ENCODE measurements at places on chromosomes 2 and 18.

DNA sequence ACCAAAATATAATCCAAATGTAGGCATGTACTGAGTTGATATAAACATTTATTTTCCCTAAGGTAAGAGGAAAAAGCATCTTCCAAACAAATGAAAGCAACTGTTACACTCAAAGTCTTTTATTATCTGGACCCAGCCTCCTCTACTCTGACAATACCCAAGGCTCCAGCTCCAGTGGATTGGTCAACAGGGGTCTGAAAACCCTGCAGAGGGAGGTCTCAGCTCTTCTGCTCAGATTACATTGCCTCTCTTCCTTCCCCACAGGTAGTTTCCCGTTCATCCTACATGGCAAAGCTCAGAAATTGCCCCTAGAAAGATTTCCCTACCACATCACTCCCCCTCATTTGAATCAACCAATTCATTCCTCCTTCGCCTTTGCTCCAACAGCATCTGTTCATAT, 457.0 kb downstream of the METTL4 start:
- no peak for DNase-seq

- no peak for DNase-seq
Observed at GRCh38 chr2:3631851-3632659, 25.9 kb upstream of the ALLC start.

GRCh38 chr2:223442847-223443246, 159.3 kb downstream of the SCG2 start:
- no peak for DNase-seq

DNA sequence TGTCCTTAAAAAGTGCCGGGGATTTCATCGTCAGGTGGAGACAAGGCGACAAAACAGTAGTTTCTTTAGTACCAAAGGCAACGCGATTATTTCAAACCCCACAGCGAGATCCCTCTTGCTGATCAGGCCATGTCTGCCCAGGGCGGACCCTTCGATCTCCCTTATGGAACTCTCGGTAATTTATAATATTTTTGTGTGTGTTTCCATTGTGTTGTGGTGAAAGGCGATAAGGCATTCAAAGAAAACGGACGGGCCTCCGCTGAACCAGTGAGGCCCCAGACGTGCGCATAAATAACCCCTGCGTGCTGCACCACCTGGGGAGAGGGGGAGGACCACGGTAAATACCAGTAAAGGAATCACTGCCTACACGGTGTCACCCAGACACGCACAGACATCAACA, 1.4 kb upstream of the GAD1 start:
- DNase-seq, result no peak

GRCh38 chr18:31950583-31950982, 7.7 kb upstream of the TRAPPC8 start:
- DNase-seq, result no peak

DNA sequence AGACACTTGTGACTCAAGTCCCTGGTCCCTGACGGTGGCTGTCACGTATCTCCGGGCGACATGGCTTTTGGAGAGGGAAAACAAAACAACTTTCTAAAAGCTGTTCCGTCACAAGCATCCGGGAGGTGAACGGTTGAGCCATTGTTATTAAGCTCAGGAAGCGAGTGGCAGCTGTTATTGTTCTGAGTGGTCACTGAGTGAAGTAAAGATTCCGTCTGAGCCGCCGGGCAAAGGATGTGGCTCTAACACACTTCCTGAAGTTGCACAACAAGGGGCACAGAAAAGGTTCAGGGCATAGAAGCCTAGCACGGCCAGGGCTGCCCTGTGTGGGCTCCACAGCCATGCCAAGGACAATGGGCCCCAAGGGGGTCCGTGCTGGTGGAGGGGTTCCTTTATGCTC, 24.3 kb downstream of the INPP5D start:
- no peak for DNase-seq

DNA sequence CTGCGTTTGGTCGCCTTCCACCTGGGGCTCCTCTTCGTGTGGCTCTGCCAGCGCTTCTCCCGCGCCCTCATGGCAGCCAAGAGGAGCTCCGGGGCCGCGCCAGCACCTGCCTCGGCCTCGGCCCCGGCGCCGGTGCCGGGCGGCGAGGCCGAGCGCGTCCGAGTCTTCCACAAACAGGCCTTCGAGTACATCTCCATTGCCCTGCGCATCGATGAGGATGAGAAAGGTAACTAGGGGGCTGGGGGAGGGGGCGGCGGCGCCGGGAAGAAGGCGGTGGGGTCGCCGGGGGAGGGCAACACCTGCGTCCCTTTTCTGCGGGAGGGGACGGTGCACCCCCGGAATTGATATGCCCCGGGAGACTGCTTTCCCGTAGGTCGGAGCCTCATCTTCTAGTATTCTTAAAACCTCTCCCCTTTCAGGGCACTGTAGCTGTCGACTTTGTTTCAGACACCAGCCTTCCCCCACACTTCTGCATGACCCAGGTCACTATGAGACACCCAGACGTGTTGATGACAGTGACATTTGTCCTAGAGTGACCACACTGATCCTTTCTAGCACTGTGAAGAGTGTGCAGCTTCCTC, 755 bp downstream of the SPAST start:
- no peak for DNase-seq

GRCh38 chr2:2574401-2575180, 243.5 kb upstream of the MYT1L start:
- DNase-seq, result no peak

GRCh38 chr18:45571195-45571594, 44.1 kb upstream of the SLC14A2 start:
- DNase-seq, result no peak

DNA sequence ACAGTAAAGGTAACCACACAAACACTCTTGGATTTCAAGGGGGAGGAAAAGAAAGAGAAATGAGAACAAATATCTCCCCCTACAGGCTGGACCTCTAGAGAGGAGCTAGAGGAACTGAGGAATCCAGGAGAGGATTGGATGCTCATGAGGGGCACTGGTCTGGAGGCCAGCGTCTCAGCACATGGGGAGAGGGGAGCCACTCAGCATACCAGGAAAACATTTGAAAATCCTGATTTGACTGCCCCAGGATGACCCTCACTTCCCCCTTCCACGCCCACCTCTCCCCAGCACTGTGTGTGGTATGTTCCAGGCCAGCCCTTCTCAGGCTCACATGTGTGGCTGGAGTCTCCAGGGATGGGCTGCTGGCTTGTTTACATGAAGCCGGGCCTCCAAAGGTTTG, 396.8 kb upstream of the ID2 start:
- DNase-seq, result no peak

DNA sequence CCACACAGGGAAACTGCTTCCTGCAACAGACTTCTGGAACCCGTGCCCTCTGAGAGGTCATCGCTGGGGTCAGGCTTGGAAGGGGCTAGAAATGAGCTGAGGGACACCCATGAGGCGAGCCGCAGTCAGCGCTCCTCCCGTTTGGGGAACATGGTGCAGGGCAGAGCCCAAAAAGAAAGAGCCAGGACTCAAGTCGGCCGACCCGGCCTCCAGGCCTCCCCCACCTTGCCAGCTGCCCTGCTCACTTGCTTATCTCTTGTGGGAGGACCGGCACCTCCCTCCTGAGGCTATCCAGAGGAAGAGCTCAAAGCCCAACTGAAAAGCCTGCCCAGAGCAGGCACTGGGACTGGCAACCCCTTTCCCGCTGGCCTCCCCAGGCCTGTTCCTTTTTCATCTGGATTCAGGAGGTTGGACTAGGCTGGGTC, 43.6 kb downstream of the SCTR start:
- no peak for DNase-seq

- no peak for DNase-seq
Observed at GRCh38 chr2:203683932-203684556, 22.4 kb upstream of the CD28 start.

DNA sequence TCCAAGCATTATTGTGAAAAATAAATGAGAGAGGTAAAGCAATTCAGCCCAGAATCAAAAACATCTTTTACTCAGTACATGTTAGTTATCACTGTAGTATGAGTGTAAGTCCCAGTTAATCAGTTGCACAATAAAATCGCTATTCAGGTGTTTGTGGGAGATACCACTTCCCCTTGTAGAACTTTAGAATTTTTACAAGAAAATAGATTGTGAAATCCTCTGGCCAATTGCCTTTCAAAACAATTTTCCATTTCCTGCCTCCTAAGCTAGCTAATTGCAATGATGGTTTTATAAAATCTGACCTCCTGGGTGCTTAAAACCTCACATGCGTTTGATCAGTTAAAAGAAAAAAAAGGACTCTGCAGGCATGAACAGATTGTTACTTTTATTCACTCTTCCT, 332.5 kb downstream of the PID1 start:
- no peak for DNase-seq

DNA sequence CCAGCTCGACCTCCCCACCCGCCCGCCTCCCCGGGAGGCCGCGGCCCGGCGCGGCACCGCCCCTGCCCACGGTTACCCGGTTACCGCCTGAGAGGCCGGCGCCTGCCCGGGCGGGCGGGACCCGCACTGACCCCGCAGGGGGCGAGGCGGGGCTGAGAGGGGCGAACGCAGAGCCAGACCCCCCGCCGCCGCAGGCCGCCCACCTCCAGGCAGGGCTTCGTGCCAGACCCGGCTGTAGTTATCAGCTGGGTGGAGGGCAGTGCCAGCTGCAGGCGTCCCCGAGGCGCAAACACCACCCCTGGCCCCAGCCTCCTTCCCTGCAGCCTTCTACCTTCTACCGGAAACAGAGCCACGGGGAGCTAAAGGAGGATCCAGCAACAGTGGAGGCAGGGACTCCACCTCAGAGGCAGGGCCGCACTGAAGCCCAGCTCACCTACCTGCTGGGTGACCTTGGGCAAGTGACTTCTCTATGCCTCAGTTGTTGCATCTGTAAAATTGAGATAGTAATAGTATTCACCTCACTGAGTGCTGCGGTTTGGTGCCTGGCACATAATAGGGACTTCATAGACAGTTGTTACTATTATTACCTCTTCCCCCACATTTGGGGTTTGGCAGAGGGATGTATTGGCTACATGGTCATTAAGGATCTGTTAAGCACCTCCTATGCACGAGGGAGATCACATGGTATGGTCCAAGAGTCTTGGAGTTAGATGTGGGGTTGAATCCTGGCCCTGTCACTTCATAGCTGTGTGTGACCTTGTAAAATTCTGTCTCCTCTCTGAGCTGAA, 231.6 kb upstream of the SMAD2 start:
- DNase-seq, result no peak

DNA sequence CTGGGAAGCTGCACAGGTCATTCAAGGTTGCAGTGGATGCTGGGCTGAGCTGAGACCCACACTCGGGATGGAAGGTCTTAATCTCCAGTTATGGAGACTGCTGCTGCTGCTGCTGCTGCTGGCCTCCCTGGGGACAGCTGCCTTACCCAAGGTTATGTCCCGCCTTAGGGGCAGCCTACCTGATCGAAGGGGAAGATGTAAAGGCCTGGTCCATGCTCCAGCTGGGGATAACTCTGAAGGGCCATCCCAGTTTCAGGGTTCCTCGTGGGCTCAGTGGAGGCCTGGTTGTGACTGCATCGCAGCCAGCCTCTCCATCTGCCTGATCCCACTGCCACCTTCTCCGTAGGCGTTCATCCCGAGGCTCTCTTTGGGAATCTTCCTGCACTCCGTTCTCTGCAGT, 33.0 kb downstream of the RHOB start:
- DNase-seq, result no peak

DNA sequence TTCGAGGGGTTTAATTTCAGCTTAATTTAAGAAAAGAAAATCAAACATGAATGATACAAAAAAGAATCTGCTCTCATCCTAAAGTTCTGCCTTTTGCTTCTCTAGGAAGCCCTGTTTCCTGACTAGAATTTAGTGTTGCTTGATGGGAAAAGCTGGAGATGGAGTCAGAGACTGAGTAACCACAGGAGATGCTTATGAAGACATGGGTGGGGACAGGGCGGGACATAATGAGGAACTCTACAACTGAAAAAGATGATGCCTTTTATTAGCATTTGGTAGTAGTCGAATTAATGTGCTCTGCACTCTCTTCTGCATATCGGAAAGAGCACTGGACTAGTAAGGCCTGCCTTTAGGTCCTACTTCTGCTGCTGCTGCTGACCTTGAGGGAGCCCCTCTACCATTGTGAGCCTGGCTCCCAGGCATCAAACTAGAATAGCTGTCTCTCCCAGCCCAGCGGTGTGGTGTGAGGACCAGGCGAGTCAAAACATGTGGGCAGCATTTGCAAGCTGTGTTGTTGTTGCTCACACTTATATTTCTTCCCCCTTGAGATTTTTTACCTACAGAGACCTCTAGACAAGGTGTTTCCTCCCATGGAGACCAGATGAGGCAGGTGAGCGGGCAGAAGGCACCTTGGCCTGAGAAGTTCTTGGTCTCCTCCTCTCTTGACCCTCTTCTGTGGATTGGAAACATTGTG, 61.5 kb downstream of the INPP4A start:
- DNase-seq, result no peak

GRCh38 chr2:17471979-17472378, 46.3 kb downstream of the RAD51AP2 start:
- DNase-seq, result no peak

- DNase-seq, result no peak
Observed at GRCh38 chr2:1378456-1379150, 34.7 kb upstream of the TPO start.

GRCh38 chr2:135471106-135471505, 59.9 kb downstream of the ZRANB3 start:
- no peak for DNase-seq

DNA sequence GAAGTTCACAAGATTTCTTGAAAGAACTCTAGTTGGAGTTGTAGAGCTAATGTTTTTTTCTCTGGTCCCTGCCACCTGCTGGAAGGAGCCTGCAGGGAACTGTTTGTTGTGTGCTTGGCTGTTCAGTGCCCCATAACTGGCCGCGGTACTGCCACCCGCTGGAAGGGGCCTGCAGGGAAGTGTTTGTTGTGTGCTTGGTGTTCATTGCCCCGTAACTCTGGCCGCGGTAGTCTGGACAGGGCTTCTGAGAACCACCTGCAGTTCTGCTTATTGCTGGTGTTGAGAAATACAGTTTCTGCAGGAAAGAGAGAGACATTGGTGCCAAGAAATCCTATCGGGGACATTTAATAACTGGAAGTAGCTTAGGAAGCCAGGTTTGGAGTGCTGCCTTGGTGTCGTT, 58.1 kb downstream of the AGAP1 start:
- DNase-seq, result no peak

GRCh38 chr18:12074736-12075135, 18.9 kb upstream of the ANKRD62 start:
- no peak for DNase-seq

GRCh38 chr2:152464851-152465470, 130.0 kb downstream of the FMNL2 start:
- no peak for DNase-seq

DNA sequence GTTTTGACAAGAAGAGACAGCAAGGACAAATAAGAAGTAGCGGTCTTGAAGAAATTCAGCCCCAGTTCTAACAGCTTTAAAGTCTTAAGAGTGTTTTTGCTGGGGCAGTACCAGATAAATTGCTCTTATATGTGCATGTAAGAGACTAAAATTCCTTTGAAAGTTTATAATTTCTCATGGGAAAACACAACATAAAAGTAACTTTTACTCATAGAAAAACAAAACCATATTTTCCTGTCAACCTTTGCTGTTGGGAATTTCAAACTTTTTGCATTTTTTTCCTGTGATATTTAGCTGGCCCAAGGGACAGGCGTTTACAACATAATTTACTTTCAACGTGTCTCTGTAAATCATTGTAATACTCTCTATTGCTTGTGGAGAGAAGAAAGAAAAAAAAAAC, 767.8 kb upstream of the ZEB2 start:
- DNase-seq, result no peak

GRCh38 chr2:106642679-106643078, 155.5 kb downstream of the CD8B2 start:
- DNase-seq, result no peak
